ENCODE measurements at places on chromosomes 2 and 18. TPM values are rescaled to one million over a fixed set of nuclear protein-coding genes. Genes with fewer than 3 reads are reported as not detected.

GRCh38 chr18:67367540-67367939 is 149.0 kb downstream of the DSEL start:
- no peak overlapping the region for H3K27ac ChIP-seq
- no peak overlapping the region for H3K4me3 ChIP-seq
- DNase-seq: no peak
- no peaks in the 10 kb centered on the region for H3K36me3 ChIP-seq

DNA sequence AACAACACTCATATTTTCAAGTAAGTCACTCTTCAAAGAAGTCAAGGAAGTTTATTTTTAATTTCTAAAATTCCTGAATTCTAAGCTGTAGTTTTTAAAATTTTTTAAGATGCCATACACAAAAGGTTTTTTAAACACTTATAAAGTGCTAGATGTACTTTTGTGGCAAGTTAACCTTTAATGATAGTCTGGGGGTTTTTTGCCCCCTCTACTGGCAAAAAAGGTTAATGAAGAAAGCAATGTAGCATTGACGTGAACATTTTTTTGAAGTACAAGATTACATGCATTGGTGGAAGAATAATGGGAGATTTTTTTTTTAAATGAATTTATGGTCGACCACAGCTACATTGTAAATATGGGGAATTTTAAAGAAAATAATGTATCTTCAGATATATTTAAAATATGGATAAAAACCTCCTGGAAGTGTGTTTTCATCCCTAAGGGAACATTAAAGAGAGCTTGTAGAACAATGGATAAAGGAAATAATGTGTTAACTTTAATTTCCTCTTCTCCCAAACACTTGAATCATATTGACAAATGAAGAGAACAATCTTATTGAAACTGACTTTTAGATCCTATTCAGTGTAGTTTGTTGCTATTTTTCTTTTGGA is 12.6 kb downstream of the ITPRID2 start:
- H3K27me3 ChIP-seq: no peaks in the 10 kb centered on the region
- H3K4me1 ChIP-seq: peaks cover 48% of the 10 kb centered on the region
- H3K36me3 ChIP-seq: peaks cover 17% of the 10 kb centered on the region
- DNase-seq: peak; percentile 89
- peak overlapping the region; percentile 23 for H3K4me3 ChIP-seq

The UGT1A10 gene
- not detected for polyA plus RNA-seq

The ABHD1 gene
- polyA plus RNA-seq: 0.07 TPM

DNA sequence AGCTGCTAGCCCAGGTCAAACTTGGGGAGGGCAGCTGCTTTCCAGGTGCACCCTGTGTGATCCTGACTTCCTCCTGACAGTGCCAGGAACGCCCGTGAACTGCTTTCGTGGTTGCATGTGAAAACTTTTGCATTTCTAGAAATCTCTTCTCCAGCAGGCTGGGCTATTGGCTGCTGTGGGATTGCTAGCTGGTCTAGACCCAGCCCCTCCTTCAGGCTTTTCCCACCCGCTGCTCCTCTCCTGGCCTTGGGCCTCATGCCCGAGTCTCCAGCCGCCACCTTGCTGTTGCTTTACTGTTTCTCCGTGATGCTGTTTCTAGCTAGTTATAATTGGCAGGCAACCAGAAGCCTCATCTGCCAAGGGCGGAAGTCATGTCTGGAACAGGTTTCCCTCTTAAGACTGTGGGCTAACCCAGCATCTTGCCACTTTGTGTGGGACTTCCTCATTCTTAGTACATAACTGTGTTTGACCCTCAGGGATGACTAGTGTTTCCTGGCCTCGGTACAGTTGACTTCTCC is 27.0 kb upstream of the MGAT4A start:
- DNase-seq: peak; percentile 98
- no peaks in the 10 kb centered on the region for H3K36me3 ChIP-seq
- H3K27me3 ChIP-seq: no peaks in the 10 kb centered on the region
- H3K4me3 ChIP-seq: no peak overlapping the region

The PSMA8 gene
- not detected for polyA plus RNA-seq

GRCh38 chr2:139380051-139380450 is 599.9 kb upstream of the NXPH2 start:
- H3K36me3 ChIP-seq: no peaks in the 10 kb centered on the region
- H3K27me3 ChIP-seq: no peaks in the 10 kb centered on the region
- H3K4me1 ChIP-seq: no peaks in the 10 kb centered on the region
- no peak overlapping the region for H3K27ac ChIP-seq
- no peak for DNase-seq

DNA sequence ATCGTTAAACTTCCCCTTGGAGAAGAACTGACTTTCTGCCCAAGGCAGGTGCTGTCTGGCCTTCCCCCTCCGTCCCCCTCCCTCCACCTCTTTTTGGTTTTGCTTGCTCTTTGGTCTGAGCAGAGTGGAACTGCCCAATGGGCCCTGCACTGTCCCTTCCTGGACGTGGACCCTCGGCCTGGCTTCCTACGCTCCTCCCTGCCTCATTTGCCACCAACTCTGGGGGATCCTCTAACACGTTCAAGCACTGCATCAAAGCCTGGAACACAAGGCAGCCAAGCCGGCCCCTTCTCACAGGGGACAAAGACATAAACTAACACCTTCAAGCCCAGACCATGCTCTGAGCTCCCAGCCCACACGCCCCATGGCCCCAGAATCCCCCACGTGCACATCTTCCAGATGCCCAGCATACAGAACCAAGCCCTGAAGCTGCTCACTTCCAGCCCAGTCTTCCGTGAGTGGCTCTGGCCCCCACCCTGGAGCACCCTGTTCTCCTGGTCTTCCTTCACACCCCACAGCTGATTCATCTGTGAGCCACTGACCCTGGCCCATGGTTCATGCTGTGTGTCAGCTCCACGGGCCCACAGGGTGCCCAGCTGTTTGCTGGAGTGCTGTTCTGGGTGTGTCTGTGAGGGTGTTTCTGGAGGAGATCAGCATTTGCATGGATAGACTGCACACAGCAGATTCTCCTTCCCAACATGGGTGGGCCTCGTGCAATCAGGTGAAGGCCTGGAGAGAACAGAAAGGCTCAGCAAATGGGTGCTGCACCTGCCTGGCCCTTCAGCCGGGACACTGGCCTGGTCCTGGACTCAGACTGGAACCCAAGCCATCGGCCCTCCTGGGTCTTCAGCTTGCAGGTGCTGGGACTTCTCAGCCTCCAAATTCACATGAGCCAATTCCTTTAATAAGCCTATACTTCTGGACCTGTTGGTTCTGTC is 247.1 kb upstream of the SALL3 start:
- no peak overlapping the region for H3K4me3 ChIP-seq
- no peak overlapping the region for H3K27ac ChIP-seq

DNA sequence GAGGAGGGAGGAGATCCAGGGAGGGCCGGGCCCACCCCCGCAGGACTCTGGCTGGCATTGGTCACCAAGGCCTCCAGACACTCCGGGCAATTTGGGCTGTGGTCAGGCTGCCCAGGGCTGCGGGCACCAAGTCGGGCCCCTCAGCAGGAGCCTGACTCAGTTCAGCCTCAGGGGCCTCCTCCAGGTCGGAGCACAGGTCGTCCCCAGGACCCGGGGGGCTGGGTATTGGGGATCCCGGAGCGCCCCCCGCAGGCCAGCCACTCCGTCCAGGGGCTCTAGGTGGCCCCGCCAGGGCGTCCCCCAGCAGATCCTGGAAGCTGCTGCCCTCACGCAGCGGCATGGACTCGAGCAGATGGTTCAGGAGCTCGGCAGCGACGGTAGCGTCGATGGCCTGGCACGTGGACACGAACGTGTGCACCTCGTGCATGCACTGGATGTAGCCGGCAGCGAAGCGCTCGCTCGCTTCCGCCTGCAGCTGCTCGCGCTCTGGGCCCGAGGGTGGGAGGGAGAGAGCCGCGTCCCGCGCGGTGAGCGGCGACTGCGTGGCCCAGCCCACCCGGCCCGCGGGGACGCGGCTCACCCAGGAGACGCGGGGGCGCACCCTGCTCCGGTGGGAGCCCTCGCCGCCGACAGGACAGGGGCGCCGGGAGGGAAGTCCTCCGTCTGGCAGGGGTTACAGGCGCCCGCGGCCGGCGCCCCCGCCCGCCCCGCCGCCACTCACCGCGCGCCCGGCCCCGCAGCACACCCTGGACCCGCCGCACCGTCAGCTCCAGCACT is 884 bp downstream of the HES6 start:
- peaks cover 9% of the 10 kb centered on the region for H3K27me3 ChIP-seq
- H3K27ac ChIP-seq: no peak overlapping the region
- H3K4me1 ChIP-seq: peaks cover 3% of the 10 kb centered on the region
- DNase-seq: no peak
- no peaks in the 10 kb centered on the region for H3K36me3 ChIP-seq

The DSEL gene
- polyA plus RNA-seq: 2.0 TPM

The TMEM163 gene
- 2.8 TPM for polyA plus RNA-seq

GRCh38 chr18:61322265-61322873 is 10.9 kb upstream of the CDH20 start:
- H3K4me1 ChIP-seq: no peaks in the 10 kb centered on the region
- H3K27me3 ChIP-seq: no peaks in the 10 kb centered on the region
- H3K36me3 ChIP-seq: no peaks in the 10 kb centered on the region
- no peak overlapping the region for H3K4me3 ChIP-seq

DNA sequence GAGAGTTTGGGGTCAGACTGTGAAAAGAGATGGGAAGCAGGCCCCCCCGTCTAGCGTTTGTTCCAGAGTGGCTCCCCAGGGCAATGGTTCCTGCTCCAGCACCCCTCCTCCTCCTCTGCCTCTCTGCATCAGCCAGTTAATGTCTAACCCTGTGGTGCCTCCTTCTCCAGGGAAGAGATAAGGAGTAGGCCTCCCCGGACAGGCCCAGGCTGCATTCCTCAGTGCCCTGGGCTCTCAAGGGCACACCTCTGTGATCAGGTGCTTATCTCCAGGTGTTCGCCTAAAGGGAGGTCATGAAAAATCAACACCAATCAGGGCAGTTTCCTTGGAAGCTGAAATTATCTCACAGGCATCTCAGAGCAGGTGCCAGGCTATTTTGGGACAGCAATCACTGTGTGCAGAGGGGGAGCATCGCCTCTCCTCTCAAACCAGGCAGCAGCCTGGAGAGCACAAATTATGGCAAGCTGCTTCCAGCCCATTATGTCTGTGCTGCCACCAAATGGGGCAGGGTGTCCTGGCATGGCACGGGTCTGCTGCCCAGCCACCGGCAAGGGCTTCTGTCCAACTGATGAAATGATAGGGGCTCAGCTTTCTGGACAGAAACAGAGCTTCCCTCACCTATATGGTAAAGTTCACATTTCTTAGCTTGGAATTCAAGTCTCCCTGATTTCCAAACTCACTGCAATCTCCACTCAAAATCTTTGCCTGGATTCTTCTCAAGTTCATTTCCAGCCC is 255.8 kb upstream of the SLC14A2 start:
- no peaks in the 10 kb centered on the region for H3K36me3 ChIP-seq
- H3K4me3 ChIP-seq: no peak overlapping the region
- no peaks in the 10 kb centered on the region for H3K4me1 ChIP-seq
- H3K27ac ChIP-seq: no peak overlapping the region
- no peaks in the 10 kb centered on the region for H3K27me3 ChIP-seq

DNA sequence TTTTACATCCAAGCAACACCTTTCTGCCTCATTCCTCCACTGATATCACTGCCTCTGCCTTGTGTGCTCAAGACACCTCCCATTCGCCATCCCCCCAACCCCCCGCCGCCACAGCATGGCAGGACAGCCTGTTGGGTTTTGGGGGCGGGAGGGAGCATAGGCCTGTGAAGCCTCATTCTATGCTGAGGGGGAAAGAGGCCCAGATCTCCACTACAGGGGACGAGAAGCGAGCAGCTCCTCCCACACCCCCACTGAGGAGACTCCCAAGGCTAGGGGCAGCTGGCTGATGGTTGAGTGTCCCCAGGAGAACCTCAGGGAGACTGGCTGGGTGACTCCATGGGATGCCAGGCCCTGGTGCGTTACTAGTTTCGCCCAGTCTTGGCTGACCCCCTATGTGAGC is 214.3 kb upstream of the SIX2 start:
- no peak overlapping the region for H3K27ac ChIP-seq
- no peaks in the 10 kb centered on the region for H3K36me3 ChIP-seq
- DNase-seq: no peak
- H3K4me1 ChIP-seq: peaks cover 4% of the 10 kb centered on the region
- no peak overlapping the region for H3K4me3 ChIP-seq

DNA sequence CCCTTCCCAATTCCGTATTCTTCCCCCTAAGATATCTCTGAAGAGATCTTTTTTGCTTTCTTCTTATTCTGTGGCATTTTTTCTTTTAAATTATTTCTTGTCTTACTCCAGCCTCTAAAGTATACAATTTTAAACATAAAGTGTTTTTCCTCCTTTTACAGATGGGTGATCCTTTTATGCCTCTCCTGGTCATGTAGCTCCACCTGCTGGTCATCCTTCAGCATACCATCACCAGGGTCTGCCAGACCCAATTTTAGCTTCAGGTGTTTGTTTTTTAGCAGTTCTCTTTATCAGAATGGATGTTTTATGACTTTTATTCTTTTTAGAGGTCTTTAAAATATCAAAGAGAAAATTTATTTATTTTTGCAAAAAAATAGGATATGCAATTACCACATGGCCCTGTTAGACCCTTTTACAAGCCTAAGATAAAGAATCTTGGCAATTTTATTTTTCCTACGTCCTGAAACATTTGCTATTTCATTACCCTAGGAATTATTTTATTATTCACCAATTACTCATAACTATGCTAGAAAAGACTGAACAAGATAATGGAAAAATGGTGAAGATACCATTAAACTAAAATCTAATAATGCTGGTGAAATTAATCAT is 55.5 kb downstream of the PIGN start:
- H3K36me3 ChIP-seq: no peaks in the 10 kb centered on the region
- DNase-seq: peak; percentile 72
- no peak overlapping the region for H3K27ac ChIP-seq
- no peaks in the 10 kb centered on the region for H3K27me3 ChIP-seq
- H3K4me1 ChIP-seq: peaks cover 16% of the 10 kb centered on the region
- H3K4me3 ChIP-seq: no peak overlapping the region

The REG1B gene
- not detected for polyA plus RNA-seq

GRCh38 chr2:229519655-229520430 is 194.5 kb downstream of the DNER start:
- H3K4me1 ChIP-seq: no peaks in the 10 kb centered on the region
- no peak overlapping the region for H3K27ac ChIP-seq
- H3K36me3 ChIP-seq: no peaks in the 10 kb centered on the region
- no peaks in the 10 kb centered on the region for H3K27me3 ChIP-seq

DNA sequence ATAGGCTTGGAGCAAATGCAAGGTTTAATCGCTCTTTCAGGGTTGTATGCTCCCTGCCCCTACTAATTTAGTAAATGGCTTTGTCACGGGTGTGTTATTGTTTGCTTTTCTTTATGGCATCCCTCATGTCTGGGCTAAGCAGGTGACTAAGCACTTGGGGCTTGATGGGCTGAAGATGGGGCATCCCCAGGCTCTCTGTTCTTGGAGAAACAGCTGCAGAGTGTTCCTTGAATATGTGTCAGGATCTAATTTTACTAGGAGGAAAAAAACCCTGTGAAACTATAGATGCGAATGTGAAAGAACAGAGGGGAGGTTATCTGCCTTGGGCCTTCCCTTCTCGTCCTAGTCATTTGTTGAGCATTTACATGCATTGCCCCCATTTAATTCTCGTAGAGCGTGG is 94.7 kb upstream of the TAF1B start:
- H3K4me3 ChIP-seq: no peak overlapping the region
- no peaks in the 10 kb centered on the region for H3K36me3 ChIP-seq
- H3K27me3 ChIP-seq: peaks cover 3% of the 10 kb centered on the region
- H3K27ac ChIP-seq: no peak overlapping the region

GRCh38 chr18:76715012-76715610 is 107.2 kb upstream of the ZNF236 start:
- no peaks in the 10 kb centered on the region for H3K36me3 ChIP-seq
- no peak overlapping the region for H3K27ac ChIP-seq
- H3K4me1 ChIP-seq: no peaks in the 10 kb centered on the region
- no peak overlapping the region for H3K4me3 ChIP-seq
- H3K27me3 ChIP-seq: no peaks in the 10 kb centered on the region
